Stimulated activated CD4-positive, alpha-beta T cell treated with anti-CD3 and anti-CD28 coated beads, TNF-alpha, amount 100 ng/mL, for 1 hour (primary cell): ENCODE measurements at places on chromosomes 3 and 15.

DNA sequence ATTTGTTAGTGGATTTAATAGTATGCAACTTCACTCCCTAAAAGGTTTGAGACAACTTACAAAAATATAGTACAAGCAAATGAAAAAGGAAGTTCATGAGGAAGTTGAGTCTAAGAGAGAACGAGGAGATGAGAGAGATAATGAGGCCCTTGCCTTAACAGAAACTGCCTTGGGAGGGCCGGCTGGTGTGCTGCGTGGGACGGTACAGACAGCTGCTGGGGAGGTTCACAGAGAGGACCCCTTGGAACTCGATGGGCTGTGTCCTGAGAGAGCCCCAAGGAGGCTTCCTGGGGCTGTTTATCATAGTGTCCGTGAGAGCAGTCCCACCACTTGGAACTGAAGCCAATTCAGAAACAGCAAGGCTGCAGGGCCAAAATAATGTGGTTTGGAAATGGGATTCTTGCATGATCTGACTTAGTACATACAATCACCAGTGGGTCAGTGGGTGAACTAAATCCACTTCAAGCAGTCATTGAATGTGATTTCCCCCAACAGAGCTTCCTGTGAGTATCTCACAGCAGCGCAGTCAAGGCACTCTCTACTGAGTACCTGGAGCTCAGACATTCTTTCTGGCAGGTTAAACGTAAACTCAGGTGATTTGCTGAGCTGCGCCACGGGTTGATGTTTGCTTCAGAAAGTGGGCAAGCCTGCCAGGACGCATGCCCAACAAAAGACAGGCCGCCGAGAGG is 90.8 kb downstream of the CRTC3 start:
- DNase-seq, result no peak

GRCh38 chr15:98800437-98801233 is 152.3 kb downstream of the IGF1R start:
- no peak for DNase-seq

DNA sequence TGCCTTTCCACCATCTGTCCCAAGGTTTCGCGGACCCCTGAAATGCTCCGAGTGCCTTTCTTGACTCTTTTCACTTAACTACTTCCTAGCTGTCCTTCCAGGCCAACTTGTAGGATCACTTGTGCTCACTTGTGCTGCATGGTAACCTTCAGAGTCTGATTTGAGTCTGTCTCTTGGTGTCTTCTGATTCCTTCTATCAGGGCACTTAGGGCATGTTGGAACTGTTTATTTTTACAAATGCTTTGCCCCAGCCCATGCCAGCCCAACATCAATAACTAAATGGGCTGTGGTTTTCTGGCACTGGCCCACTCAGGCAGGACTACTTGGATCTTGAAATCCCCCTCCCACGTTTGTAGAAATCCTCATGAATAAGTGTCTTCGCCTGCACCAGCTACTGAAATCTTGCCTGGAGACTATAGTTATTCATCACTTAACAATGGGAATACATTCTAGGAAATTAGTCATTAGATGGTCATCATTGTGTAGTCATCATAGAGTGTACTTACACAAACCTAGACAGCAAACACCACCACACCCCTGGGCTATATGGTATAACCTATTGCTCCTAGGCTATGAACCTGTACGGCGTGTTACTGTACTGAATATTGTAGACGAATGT is 123.1 kb upstream of the STRIT1 start:
- no peak for DNase-seq

GRCh38 chr3:61520966-61521628 is 40.3 kb upstream of the PTPRG start:
- DNase-seq, result no peak

DNA sequence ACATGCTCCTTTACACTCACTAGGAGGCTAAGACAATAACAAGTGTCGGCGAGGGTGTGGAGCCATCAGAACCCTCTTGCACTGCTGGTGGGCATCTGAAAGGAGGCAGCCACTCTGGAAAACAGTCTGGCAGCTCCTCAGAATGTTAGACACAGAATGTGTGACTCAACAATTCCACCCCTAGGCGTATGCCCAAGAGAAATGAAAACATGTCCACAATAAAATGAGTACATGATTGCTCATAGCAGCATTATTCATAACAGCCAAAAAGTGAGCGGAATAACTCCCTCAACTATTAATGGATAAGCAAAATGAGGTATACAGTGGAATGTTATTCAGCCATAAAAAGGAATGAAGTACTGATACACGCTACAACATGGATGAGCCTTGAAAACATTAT is 57.8 kb downstream of the WNT7A start:
- no peak for DNase-seq

DNA sequence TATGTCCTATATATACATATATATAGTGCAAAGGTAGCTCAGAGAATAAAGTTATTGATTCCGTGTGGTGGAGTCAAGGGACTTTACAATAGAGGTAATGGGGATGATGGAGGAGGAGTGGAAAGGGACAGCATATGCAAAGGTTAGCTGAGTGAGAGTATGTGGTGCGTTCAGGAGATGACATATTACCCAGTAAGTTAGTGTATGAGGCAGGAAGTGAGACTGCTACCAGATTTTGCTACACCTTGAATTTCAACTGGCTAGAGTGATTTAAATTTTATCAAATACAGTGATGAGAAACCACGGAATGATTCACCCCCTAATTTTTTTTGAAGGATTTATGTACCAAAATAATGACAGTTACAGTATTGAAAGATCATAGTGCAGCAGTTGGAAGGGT is 2.8 kb downstream of the ACTL6A start:
- DNase-seq, result no peak

DNA sequence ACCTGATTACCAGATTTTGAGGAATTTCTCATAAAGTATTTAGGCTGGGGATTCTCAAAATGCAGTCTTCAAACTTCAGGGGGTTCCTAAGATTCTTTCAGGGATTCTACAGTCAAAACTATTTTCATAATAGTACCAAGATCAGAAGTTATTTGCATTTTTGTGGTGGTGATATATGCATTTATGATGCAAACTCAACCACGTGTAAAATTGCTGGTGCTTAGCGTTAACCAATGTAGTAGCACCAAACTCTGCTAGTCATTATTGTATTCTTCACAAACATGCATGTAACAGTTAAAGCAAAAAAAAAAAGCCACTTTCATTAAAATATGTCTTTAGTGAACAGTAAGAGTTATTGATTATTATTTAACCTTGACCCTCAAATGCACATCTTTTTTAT is 274.9 kb upstream of the DNAJC19 start:
- no peak for DNase-seq

DNA sequence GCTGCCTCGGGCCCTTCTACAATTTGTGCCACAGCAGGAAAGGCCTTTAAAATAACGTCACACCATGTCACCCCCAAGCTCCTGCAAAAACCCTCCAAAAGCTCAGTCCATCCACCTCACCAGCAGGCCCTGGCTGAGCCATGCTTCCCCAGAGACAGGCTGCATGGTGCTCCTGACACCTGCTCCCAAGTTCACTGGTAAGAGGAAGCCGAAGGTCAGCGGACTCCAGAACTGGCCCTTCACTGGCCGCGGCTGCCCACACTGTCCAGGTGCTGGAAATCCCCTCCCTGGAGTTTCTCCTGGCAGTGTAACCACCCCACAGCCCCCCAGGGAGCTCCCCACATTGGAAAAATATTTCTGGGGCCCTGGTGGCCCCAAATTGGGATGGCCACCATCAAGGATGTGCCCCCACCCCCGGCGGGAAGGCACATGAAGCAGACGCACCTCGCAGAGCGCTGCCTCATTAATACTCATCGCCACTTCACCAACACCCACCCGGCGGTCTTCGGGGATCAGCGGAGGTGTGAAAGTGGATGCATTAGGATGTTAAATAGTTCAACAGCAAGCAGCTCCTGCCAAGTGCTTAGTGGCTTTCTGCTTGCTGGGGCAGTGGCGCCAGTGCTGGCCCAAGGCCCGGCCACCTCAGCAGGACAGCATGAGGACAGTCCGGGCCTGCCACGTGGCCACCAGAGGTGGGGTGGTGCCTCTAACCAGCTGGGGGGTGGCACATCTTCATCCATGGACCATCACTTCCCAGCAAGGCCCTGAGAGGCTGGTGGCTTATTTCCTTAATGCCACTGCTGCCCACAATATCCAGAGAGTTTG is 146.1 kb upstream of the IQSEC1 start:
- no peak for DNase-seq

DNA sequence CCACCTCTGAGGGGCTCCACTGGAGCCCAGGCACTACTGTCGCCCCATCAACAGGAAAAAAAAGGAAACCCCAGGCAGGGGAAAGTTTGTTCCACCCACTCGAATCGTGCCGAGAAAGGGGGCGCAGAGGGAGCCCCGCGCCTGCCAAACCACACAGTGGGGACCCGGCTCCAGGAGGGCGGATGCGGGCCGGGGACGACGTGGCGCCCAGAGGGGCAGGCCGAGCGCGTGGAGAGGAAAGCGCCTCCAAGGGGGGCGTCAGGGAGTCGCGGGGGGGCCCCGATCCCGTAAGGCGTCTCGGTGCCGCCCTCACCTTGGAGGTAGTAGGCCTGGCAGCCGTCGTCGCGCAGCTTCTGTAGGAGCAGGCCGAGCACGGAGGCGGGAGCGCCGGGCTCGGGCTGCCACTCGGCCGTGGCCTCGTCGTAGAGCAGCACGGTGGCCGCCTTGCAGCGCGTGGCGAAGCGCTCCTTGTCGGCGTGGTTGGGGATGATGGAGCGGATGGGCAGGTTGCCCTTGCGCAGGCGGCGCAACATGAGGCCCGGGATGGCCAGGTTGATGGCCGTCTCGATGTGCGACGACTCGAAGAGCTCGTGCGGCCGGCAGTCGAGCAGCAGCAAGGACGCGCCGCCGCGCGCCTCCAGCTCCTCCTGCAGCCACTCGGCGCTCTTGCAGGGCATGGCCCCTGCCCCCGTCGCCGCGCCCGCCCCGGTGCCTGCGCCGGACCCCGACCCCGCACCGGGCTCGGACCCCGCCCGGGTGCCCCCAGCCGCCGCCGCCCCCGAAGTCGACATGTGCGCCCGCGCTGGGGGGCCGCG is 627 bp downstream of the DUSP7 start:
- no peak for DNase-seq

DNA sequence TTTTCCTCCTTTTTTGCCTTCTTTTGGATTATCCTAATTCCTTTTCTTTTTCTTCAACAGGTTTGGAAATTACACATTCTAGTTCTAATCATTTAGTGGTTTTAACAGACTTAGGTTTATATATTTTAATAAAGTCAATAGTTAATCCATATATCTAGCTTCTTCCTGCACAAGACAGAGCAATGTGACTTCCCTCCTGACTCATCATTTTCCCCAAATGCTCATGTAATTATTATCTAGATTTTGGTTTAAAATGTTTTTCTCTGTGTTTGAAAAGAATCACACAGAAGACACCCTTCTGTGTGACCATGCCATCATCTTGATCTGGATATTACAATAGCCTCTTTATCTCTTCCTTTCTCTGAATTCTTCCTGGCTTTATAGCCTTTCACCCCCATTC is 28.6 kb upstream of the SSR3 start:
- DNase-seq, result no peak

DNA sequence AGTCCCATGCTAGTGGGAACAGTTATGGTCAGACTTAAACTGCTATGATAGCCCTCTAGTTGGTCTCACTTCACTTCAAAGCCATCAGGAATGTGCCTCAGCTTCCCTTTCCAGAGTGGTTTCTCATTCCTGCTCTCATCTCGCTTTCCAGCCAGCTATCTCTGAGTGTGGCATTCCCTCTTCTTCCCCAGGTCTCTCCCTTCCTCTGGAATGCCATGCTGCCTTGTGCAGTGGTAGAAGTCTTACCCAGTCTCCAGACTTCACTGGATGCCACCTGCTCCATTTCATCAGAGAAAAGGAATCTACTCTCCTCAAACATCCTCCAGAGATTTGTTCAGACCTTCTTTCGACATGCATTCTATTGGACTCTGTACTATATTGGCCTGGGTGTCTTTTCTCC is 83.0 kb downstream of the AGBL1 start:
- DNase-seq, result no peak

DNA sequence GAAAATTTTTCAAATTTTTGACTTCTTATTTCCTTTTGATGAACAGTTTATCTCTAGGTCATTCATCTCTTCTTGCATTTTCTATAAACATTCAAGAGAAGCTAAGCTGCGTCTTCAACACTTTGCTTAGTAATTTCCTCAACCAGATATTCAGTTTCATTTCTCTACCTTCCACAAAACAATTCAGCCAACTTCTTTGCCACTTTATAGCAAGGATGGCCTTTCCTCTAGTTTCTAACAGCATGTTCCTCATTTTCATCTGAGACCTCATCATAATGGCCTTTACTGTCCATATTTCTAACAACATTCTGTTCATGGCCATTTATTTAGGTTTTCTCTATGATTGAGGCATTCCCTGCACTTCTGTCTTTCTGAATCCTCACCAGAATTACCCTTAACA is 90.0 kb downstream of the ARIH1 start:
- DNase-seq, result no peak

- no peak for DNase-seq
Measured at GRCh38 chr15:74258456-74259291, 22.5 kb downstream of the CCDC33 start.

DNA sequence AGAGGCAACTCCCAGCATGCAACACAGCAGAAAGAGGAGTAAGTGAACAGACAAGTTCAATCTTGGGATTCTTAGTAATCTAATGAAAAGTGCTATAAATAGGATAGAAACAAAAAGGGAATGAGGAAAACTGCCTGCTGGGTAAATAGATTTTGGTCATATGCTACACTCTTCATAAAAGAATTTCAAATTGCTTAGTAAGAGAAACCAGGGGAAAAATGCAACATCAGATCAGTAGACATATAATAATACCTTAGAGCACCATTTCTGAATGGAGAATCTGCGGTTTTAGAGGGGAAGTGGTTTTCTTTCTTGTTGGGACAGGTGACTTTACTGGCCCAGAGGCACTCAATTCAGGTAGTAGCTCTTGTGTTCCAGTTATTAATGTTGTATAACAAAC is 13.4 kb upstream of the TBC1D5 start:
- DNase-seq, result no peak

DNA sequence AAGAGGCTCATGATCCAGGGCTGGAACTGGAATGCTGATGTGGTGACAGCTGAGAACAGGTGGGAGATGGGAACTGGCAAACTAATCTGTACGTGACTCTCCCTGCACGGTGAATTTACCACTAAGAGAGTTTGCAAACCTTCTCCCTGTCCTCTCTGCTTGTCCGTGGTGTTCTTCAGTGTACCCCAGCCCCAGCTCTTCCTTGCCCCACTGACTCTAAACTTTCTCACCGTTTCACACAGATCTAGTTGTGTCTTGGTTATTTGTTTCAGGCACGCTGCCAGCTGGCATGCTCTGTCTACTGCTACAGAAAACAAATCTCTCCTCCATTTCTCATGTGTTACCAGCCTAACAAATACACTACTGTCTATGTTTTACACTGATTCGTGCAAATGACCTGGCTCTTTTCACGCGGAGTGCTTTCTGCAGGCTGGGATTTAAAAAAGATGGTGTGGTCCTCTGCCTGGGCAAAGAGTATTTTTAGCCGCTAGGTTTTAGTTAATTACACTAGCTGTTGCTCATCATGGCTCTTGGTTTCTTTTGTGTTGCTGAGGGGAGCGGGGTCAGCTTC is 192.7 kb upstream of the LRIG1 start:
- no peak for DNase-seq

- no peak for DNase-seq
Measured at GRCh38 chr3:16398648-16399047, 114.9 kb downstream of the RFTN1 start.

- no peak for DNase-seq
Measured at GRCh38 chr3:79497447-79498111, 270.2 kb downstream of the ROBO1 start.

- DNase-seq, result no peak
Measured at GRCh38 chr3:100209948-100210771, 50.6 kb upstream of the TBC1D23 start.
